ENCODE measurements at places on chromosomes 2 and 18.

DNA sequence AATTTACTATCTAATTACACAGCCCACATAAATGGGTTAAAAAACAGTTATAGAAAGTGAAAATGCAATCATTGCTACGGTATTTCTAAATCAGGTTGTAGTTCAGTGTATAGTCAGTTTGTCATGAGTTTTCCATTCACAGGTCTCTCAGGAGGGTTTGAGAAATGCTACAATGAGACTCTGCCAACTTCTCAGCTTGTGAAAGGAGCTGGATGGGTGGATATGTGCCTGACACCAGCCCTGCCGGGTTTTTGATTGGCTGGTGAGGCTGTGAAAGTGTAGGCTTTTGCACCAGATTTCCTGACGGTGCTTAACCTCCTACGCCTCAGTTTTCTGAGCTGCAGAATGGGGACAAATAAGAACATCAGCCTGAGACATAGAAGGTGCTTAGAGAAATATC, 102.6 kb upstream of the SMIM21 start:
- DNase-seq = no peak

- DNase-seq = no peak
Measured at GRCh38 chr18:49228187-49228586, 232.3 kb downstream of the DYM start.

GRCh38 chr2:239015901-239016675, 168.2 kb downstream of the TWIST2 start:
- no peak for DNase-seq

DNA sequence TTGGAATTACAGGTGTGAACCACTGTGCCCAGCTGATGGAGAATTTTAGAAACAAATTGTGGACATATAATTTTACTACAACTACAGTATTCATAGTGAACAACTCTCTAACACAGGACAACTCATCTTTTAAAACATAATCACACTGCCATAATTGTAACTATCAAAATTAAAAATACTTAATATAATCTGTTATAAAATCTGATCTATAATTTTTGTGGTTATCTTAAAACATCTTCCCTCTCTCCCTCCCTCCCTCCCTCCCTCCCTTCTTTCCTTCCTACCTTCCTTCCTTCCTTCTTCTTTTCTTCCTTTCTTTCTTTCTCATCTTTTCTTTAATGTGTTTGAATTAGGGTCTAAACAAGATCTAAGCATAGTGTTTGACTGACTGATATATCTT, 577.7 kb downstream of the CNTNAP5 start:
- no peak for DNase-seq

DNA sequence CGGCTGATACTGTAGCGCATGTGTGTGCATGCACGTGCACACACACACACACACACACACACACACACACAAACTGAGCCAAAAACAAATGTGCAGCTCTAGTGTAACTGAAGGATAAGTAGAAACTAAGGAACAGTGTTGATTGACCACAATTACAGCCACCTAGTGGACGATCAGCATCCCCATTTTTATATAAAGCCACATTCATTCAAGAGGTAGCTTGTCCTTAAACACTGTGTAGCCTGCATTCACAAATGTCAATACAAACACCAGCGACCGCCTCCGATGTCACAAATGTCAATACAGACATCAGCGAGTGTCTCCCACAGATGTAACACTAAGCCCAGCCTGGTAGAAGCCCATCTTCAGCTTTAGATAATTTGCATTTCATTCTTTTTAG, 167.4 kb downstream of the PTGR3 start:
- peak; percentile 72 for DNase-seq

- no peak for DNase-seq
Measured at GRCh38 chr2:164257742-164258141, 363.5 kb downstream of the GRB14 start.

GRCh38 chr2:149745396-149746230, 158.0 kb upstream of the MMADHC start:
- DNase-seq = no peak

DNA sequence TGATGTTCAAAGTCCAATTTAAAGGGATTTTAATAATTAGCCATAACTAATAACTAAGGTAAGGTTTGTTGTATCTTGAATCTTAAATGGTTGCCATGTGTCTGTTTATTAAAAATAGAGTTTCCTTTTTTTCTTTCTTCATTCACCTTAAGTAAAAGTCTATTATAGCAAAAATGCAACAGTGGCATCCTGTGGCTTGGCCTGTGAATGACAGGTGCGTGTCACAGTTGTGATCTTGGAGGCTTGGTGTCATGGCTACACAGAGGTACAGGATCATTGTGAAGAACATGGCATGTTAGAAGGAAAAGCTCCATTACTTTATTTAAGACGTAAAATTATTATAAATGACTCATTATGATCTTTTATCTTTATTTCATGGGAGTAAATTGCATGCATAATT, 246.1 kb downstream of the BCL2 start:
- DNase-seq = peak; percentile 27

DNA sequence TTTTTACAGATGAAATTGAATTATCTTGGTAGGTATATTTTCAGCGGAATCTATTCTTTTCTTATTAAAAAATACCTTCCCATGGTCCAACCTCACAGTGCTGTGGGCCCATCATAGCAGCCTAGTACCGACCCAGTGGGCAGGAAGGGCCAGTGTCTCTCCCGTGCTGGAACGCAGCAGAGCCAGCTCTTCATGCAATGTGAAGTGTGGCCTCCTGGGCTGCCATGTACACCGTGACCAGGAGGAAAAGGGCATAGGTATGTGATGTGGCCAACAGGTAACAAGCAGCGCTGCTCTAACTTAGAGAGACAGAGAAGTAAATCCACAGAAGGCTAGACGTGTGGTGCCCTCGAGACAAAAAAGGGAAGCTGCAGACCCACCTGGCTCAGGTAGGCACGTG, 221.1 kb upstream of the SALL3 start:
- DNase-seq = no peak

- no peak for DNase-seq
Measured at GRCh38 chr2:66346231-66346664, 88.7 kb upstream of the MEIS1 start.

GRCh38 chr2:108413711-108414095, 35.3 kb upstream of the GCC2 start:
- no peak for DNase-seq

GRCh38 chr2:165621086-165621560, 151.6 kb downstream of the CSRNP3 start:
- DNase-seq = no peak

- no peak for DNase-seq
Measured at GRCh38 chr2:12277241-12278034, 439.3 kb upstream of the TRIB2 start.

GRCh38 chr2:133489146-133489545, 79.1 kb downstream of the NCKAP5 start:
- DNase-seq = no peak

GRCh38 chr2:142142595-142142994, 11.8 kb upstream of the LRP1B start:
- no peak for DNase-seq

- DNase-seq = no peak
Measured at GRCh38 chr2:11103984-11104793, 51.1 kb upstream of the SLC66A3 start.

DNA sequence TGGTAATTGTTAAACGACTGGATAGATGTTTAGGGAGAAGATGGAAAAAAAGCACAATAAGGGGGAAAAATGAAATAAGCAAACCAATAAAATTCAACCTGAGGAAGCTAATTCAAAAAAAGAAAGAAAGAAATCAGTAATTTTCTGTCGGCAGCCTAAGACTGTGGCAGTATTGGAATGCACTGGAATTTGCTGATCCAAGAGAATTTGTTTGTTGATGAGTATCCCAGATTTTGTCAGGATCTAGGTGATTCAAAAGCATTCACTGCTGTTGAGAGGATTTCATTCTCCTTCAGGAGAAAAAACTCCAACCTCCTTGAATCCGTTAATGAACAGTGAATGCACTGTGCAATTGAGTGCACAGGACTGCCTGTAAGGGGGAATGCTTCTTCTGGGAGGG, 546.7 kb downstream of the CNTNAP5 start:
- DNase-seq = no peak

DNA sequence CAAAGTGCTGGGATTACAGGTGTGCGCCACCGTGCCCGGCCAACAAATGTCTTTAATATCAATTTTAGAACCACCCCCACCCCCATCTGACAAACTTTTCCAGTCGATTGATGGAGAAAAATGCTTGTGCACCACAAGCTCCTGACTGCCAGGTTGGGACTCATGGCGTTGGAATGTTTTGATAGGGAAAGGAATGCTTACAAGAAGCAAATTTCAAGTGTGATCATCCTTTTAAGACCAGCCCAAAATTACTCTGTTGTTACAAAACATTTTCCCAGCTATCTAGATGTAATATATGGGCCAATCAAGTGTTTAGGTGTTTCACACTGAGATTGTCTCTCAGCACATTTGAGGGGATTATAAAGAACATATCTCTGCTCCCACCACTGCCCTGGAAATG, 45.2 kb downstream of the UBXN4 start:
- no peak for DNase-seq

GRCh38 chr2:235083822-235084221, 132.0 kb downstream of the SH3BP4 start:
- no peak for DNase-seq

DNA sequence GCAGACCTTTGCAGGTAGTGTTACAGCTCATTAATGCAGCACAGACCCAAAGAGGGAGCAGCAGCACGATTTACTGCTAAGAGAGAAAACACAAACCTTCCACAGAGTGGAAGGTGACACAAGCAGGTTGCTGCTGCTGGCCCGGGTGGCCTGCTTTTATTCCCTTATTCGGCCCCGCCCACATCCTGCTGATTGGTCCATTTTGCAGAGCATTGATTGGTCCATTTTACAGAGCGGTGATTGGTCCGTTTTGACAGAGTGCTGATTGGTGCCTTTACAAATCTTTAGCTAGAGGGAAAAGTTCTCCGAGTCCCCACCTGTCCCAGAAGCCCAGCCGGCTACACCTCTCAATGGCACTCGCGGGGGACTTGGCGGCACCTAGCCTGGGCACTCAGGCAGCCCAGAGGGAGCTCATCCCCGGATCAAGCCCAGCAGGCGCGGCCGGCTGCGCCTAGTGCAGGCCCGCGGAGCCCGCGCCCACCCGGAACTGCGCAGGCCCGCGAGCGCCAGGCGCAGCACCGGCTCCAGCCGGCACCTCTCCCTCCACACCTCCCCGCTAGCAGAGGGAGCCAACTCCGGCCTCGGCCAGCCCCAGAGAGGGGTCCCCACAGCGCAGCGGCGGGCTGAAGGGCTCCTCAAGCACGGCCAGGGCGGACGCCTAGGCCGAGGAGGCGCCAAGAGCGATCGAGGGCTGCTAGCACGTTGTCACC, 825.6 kb upstream of the HS6ST1 start:
- DNase-seq = no peak

GRCh38 chr2:16330571-16330970, 335.1 kb downstream of the CYRIA start:
- no peak for DNase-seq

DNA sequence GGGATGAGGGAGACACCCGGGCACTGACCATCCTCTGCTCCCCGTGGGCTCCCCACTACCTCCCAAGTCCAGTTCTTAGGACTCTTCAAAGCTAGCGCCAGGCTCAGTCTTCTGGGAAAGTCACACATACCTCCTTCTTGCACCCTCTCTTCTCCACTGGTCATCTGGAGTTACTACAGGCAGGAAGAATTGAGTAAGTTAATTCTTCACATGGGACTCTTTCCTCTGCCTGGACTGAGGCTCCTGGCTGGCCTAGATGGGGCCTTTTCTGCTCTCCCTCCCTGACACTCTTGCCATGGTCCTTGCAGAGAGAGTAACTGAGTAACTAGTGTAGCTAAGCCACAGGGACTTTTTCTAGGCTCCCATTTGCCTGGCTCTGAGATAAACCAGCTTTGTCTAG, 96.5 kb upstream of the CELF4 start:
- no peak for DNase-seq

- DNase-seq = no peak
Measured at GRCh38 chr18:59629894-59630293, 67.3 kb downstream of the CCBE1 start.

DNA sequence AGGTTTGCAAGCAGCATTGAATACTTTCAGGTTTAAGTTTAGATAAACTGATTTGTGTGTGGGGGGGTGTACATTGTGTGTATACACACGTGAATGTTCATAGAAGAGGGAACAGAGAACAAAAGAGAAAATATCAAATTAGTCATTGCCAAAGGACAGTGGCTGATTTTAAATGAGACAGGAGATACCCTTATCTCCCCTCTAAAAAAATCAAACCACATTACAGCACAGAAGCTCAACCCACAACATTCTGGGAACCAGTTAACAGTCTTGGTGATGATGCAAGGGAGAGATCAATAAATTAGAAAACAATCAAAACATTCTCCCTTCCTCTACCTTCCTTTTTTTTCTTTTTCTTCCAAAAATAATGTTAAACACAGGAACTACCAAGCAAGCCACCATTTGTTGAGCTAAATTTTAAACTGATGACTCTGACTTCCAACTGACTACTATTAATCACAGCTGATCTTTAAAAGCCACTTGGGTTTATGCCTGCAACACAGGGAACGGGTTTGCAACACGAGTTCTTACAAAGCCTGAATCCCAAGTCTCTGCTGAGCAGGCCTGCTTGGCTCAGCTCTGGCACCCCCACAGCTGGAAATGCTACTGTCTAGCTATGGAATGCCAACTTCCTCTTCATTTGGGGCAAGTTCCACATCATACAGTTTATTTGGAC, 119.2 kb upstream of the ACVR1C start:
- DNase-seq = no peak

DNA sequence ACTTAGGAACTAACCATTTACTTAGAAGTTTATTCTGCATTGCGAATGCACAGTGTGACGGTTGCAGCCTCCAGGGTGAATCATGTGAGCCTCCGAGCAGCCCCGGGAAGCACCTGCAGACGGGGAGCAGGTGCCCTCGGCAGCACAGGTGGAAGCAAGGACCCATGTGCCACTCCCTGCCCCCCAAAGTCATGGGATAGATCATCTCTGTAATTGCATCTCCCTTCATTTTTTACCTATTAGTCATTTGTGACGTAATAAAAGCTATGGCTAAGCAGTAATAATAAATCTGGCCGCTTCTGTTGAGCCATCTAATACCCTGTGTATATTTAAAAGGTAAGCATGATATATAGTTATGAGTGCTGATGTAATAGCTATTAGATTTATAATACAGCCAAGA, 97.2 kb downstream of the PTGR3 start:
- no peak for DNase-seq

DNA sequence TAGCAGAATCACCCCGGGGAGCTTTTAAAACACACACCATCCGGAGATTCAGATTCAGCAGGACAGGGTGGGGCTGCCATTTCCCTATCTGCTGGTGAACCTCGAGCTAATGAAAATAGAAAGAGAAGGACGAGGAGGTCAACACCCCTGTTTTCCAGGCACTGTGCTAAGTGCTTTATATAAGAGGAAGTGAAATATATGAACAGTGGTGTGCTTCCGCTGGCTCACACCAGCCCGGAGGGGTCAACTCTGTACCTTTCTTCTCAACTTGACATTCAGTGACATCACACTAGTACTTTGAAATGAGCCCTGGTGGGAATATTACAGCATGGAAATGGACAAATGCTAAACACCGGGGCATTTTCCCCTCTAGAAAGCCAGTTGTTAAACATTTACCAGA, 108.3 kb upstream of the LTBP1 start:
- no peak for DNase-seq

Measured in NCI-H748 treated with DMSO at 0.1 percent for 48 hours (cell line).